ENCODE measurements at places on chromosomes 13 and 19.
A peak's percentile ranks its signal among the peaks of the same experiment; 100 is the strongest.

DNA sequence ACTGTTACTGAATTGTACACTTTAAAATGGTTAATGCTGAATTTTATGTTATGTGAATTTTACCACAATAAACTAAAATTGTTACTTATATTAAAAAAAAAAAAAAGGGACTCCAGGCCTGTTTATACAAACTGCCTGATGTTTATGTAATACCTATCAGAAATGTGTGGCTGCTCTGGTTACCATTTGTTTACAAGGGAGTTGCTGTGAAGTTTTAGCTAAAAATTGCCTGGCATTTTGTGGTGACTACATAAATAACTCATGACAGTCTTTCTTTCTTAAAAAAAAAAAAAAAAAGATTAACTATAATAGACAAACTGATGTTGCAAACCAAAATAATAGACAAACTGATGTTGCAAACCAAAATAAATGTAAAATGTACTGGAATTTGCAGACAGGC, 71.8 kb downstream of the CDADC1 start:
- no peak for DNase-seq

DNA sequence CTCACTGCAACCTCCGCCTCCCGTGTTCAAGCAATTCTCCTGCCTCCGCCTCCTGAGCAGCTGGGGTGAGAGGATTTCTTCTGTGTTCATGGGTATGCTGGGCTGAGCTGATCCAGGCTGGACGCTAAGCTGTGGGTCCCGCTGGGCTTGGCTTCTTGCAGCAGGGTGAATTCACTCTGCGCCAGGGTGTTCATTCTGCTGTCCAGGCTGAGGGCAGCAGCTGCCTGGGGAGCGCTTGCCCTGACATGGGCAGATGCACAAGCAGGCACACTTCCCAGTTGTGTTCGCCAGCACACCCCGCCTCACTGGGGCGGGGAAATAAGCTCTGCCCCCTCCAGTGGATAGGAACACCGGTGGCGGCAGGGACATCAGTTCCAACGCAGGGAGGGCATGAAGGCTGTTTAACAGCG, 7.3 kb upstream of the INAFM1 start:
- no peak for DNase-seq

DNA sequence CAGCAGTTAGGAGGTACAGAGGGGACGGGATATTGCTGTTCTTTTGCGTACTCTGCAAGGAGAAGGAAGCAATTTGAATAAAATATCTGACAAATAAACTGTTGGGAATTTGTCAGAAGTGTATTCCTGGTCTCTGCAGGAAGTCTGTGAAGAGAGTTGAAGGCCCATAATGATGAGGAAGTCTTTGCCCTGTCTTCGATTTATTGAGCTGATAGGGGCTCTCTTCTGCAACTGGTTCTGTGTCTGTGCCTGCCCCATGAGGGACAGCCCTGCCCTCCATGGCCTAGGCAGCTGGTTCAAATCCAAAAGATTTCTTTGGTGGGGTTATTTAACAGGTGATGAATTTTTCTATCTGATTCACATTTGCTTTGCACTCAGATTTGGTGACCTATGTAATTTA, 339.7 kb upstream of the EDNRB start:
- no peak for DNase-seq

DNA sequence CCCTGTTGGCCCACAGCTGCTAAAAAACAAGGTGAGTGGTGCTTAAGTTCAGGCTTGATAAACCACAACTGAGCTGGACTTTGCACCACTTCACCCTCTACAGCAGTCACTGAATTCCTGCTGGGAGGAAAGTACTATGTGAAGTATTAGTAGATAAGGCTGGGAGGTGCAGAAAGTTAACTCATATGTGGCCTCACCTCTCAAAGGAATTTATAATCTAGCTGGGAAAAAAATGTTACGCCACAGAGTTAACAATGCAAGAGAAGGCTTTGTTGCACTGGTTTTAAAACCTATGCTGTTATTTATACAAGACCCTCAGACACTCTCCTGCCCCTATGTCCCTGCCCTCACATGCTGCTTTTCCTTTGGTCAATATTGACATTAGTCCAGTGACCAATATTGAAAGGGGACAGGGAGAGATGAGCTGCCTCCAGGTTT, 60.9 kb downstream of the LIG4 start:
- DNase-seq = no peak

- no peak for DNase-seq
Measured at GRCh38 chr19:45753548-45753947, 15.5 kb downstream of the SIX5 start.

DNA sequence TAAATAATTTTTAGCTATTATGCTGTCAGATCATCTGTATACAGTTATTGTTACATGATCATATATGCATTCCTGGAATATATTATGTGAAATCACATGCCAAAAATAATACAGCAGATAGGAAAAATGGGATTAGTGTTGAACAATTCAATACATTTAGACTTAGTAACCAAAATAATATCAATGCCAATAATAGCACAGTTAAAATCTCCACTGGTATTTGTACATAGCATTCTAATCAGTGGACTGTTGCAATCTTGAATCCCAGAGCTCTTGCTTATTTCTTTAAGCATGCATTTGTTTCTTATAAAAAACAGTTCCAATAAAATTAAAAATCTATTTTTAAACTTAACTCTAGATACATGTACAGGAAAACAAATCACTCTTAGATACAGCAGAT, 2772.2 kb downstream of the PCDH9 start:
- no peak for DNase-seq

DNA sequence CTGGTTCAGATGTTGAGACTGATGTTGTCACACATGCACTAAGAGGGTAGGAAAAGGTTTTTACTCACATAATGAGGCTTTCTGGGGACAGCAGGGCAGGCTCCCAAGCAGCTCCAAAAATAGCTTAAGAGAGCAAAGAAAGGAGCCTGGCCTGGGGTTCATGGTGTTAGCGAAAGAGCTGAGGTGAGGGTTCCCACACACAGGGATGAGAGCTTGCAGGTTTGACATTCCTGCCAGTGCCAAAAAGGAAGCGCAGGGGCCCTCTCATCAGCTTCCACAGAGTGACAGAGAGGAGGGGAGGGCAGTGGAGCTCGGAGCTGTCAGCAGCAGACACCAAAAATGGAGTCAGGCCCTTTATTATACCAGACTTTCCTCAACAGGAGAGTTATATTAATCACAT, 65.5 kb upstream of the FAM216B start:
- no peak for DNase-seq

DNA sequence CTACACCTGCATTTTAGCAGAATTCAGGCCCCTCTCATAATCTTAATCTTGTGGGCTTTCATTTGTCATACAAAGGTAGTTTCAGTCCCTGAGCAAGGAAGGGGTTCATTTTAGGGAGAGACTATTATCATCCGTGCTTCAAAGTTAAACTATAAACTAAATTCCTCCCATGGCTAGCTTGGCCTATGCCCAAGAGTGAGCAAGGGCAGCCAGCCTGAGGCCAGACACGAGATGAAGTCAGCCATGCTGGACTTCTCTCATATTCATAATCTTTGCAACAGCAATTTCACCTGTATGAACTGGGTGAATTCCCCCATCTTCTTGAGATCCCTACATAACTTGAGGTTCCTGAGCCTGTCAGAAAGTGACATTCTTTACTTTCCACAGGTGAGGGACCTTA, 13.0 kb downstream of the ERICH4 start:
- no peak for DNase-seq

DNA sequence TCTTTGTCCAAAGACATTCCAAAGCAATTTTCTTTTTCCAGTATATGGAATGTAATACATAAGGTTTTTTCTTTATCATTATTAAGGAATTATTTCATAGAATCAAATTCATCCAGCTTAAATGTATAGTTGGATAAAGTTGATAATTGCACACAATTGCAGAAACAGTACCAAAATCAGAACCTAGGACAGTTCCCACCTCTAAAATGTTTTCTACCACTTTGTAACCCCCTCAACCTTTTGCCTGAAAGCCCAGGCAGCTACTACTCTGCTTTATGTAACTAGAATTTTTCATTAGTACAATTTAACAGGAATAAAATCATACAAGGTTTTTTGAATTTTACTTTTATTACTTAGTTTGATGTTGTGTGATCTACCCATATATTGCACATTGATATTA, 98.0 kb downstream of the PRR20E start:
- DNase-seq = no peak

- DNase-seq = no peak
Measured at GRCh38 chr13:108859197-108860012, 230.0 kb downstream of the MYO16 start.

DNA sequence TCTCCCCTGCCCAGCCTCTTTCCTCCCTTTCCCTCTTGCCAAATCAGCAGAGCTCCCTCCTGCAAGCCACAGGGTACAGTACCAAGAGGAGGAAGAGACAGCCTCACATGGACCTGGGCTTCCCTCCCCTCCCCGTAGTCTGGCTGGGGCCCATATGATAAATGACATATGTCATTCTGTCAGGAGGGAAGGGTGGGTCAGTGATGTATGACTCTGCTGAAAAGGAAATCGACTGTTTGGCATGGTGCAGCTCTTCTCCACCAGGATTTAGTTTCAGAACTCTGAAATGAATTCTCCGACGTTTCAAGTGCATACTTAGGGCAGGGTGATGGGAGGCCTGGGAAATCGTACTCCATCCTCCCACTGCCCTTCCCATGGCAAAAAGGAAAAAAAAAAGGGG, 9.8 kb downstream of the TSHZ3 start:
- DNase-seq = no peak

- DNase-seq = no peak
Measured at GRCh38 chr19:55136399-55137102, 12.5 kb downstream of the TNNT1 start.

GRCh38 chr13:40996426-40997092, 22.6 kb downstream of the ELF1 start:
- DNase-seq = no peak

- no peak for DNase-seq
Measured at GRCh38 chr19:57949296-57949695, 1.8 kb upstream of the ZNF256 start.

DNA sequence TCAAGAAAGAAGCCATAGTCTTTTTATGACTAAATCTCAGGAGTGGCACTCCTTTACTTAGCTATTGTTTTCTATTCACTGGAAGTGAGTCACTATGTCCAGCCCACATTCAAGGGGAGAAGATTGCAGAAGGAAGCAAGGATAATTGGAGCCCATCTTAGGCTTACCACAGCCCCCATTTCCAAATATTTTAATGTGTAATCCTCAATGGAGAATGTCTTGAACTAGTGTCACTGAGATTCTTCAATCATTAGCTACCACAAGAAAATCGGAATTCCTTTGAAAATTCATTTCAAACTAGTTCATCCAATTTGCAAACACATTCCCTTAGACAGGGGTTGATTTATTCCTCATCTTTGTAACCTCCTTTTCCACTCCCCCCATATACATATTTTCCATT, 84.7 kb downstream of the DLEU7 start:
- no peak for DNase-seq

GRCh38 chr19:51382004-51382403, 5.8 kb downstream of the LIM2 start:
- DNase-seq = no peak

GRCh38 chr13:51552027-51552426, 32.2 kb upstream of the WDFY2 start:
- DNase-seq = no peak

GRCh38 chr13:112953591-112954487, 15.2 kb upstream of the MCF2L start:
- DNase-seq = no peak

GRCh38 chr13:29260684-29261083, 334.8 kb downstream of the SLC7A1 start:
- DNase-seq = no peak

DNA sequence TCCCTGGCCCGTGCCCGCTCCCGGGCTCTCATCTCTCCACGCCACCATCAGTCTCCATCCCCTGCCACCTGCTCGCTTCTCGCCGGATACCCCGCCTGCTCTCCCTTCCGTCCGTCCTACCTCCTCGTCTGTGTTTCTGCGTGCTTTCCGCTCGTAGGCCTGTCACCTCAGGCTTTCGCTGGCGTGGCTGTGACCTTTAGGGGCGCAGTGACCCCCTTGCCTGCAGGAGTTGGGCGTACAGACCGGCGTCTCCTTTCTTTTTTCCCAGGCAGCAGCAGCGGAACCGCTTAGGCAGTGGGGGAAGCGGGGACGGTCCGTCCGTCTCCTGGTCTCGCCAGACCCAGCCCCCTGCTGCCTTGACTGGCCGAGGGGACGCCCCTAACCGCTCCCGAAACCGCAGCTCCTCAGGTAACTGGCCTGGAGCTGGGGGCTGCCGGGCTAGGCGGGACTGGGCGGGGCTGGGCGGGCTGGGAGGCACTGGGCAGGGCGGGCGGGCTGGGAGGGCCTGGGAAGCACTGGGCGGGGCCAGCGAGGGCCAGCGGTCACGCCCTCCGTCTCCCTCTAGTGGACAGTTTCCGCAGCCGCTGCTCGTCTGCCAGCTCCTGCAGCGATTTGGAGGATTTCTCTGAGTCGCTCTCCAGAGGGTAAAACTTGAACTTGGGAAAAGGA, 6.3 kb downstream of the PGLYRP1 start:
- DNase-seq = peak; percentile 75

DNA sequence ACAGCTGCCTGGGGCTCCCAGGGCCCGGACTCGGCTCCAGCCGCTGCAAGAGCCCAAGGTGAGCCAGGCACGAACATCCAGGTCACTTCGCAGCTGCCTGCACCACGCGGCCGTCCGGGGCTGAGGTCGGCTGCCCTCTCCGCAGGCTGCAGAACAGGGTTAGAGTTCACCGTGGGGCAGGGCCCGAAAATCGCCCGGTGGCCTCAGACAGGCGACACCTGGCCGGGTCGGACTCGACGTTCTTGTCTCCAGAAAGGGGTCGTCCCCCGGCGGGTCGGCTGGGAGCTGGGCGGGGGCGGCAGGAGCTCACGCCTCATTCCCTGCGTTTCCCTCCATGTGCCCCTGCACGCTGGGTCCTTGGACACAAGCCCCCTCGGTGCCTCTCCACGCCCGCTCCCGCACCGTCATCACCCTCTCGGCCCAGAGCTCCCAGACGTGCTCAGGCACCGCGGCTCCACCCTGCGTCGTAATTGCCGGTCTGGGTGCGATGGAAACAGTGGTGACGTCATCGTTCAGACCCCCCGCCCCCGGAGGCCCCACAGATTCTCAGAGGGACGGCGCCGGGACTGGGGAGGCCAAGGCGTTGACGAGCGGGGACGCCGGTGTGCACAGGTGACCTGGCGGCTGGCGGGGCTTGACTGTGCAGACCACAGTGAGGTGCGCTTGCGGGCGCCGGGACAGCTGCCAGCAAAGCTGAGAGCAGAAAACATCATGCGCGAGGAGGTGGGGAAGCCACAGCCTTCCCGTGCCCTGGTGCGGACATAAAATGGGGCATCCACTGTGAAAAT, 4.0 kb upstream of the GRIN3B start:
- peak; percentile 52 for DNase-seq

GRCh38 chr19:3364501-3364858, 1.9 kb upstream of the NFIC start:
- no peak for DNase-seq

- DNase-seq = no peak
Measured at GRCh38 chr13:32254916-32255723, 60.0 kb downstream of the ZAR1L start.

DNA sequence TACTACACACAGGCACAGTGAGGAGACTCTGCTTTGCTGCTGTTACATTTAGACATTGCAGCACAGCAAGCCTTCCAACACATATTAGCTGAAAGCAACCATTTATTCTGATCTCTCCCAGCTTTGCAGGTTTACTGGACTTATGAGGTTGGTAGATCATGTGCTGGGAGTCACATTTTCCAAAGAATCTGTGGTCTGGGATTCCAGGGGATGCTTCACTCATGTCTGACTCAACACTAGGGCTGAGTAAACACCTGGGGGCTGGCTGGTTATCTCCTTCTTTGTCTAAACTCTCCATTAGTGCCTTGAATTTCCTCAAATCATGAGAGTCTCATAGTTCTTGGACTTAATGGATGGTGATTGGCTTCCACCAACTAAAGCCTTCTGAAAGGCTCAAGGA, 5.4 kb upstream of the LGALS13 start:
- no peak for DNase-seq

Measured in T-helper 1 cell (primary cell).